ENCODE measurements at places on chromosomes 7 and 10.

DNA sequence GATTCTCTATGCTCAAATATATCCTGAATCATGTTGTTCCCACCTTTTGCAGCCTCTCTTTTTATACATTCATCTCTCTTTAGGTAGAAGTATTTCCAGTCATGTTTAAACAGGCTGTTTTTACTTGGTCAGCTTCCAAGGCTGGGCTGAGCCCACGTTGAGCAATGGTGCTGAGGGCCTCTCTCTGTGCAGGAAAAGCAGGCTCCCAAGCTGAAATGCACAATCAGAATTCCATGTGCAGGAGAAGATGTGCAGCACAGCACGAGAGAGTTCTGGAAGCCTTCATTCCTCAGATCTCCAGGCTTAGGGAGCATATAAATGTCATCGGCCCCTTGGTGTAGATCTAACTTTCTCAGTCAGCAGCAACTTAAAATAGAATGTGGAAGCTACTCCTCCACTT is 588.5 kb downstream of the TNS3 start:
- no peaks in the 10 kb centered on the region for H3K27me3 ChIP-seq
- DNase-seq: no peak
- H3K4me1 ChIP-seq: no peaks in the 10 kb centered on the region
- no peaks in the 10 kb centered on the region for H3K36me3 ChIP-seq
- H3K27ac ChIP-seq: no peak overlapping the region

DNA sequence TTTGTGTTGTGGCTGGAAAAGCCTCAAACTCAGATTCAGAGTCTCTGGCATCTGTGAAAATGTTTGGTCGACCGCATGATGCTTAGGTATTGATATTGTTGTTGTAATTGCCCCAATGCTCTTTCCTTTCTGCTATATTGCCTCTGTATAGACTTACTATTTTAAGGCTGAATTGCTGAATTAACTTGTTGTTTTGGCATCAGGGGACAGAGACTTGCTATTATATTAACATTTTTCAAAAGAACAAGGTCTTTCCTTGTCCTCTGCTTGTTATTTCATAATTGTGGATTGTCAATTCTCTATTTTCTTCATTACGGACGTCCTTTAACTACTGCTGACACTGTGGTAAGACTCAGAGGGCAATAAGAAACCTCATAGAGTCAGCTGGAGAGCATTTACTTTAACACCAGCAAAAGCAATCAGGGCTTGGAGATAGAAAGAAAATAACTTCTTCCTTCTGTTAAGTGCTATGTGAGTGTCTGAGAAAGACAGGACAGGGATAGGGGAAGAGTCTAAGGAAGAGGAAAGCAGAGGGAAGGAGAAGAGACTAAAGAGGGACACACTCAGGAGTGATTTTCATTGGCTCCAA is 17.6 kb downstream of the CPED1 start:
- H3K27me3 ChIP-seq: no peaks in the 10 kb centered on the region
- no peak overlapping the region for H3K27ac ChIP-seq
- no peak for DNase-seq
- no peaks in the 10 kb centered on the region for H3K4me1 ChIP-seq
- H3K4me3 ChIP-seq: no peak overlapping the region
- no peaks in the 10 kb centered on the region for H3K36me3 ChIP-seq

GRCh38 chr7:140079121-140079536 is 16.4 kb upstream of the PARP12 start:
- H3K36me3 ChIP-seq: no peaks in the 10 kb centered on the region
- H3K27ac ChIP-seq: no peak overlapping the region
- no peak overlapping the region for H3K4me3 ChIP-seq
- H3K27me3 ChIP-seq: no peaks in the 10 kb centered on the region

DNA sequence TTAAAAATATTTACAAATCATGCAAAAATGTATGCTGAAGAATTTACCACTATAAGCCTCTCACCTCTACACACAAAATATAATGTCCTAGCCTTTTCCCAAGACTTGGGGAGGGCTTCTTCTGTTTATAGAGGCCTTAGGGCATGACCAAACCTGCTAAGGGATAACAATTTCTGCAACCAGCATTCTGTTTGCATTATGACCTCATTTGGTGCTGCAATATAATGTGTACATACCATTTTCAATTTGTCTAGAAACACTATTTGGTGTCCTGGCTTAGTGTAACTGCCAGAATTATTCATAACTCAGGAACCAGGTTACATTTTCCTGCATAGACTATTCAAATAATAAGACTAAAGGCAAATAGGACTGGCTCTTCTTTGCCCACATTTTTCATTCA is 446.6 kb upstream of the SORCS1 start:
- DNase-seq: no peak
- no peaks in the 10 kb centered on the region for H3K4me1 ChIP-seq
- H3K27ac ChIP-seq: no peak overlapping the region
- no peaks in the 10 kb centered on the region for H3K36me3 ChIP-seq
- H3K4me3 ChIP-seq: no peak overlapping the region
- H3K27me3 ChIP-seq: no peaks in the 10 kb centered on the region

DNA sequence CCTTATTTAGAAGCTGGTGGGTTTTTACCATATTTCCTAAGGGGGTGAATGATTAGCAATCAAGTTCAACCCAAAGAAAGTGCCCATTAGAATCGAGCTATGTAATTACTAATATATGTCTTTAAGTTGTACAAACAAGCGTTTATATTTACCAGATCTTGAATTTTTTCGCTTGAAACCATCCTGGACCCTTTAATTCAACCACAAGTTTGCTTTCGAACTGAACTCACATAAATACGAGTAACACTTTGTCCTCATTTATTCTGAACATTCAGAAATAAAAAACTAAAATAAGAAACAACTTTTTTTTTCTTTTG is 1.5 kb downstream of the SRI start:
- peak overlapping the region; percentile 80 for H3K4me3 ChIP-seq
- H3K27me3 ChIP-seq: no peaks in the 10 kb centered on the region
- H3K27ac ChIP-seq: peak overlapping the region; percentile 91
- DNase-seq: no peak
- H3K36me3 ChIP-seq: peaks cover 35% of the 10 kb centered on the region
- H3K4me1 ChIP-seq: peaks cover 4% of the 10 kb centered on the region

DNA sequence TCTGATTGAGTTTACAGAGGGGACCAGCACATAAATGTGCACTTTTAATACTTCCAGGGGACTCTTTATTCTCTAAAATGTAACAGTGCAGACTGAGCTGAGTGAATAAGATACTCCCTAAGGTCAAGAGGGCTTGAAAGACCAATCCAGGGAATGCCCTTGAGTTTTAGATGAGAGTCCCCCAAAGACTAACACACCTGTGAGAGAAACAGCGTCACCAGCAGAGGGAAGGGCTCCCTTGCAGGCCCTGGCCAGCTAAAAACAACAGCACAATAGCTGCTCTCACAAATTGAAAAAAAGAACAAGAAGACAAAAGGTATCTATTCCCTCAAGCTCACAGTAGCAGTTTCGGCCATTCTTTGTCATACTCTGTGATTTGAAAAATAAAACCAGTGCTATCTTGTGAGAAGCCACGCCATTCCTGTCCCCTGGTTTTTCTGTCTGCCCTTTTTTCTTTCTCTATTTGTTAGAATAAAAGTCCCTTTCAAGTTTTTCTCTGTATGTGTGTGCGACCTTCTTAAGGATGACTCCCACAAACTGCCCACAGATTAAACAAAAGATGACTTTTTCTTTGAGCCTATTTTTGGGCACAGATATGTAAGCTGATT is 230.4 kb upstream of the BMPER start:
- DNase-seq: no peak
- H3K4me1 ChIP-seq: no peaks in the 10 kb centered on the region
- no peak overlapping the region for H3K4me3 ChIP-seq
- H3K27me3 ChIP-seq: no peaks in the 10 kb centered on the region
- no peak overlapping the region for H3K27ac ChIP-seq

GRCh38 chr7:136884492-136884891 is 16.0 kb downstream of the CHRM2 start:
- H3K36me3 ChIP-seq: no peaks in the 10 kb centered on the region
- no peaks in the 10 kb centered on the region for H3K4me1 ChIP-seq
- H3K27ac ChIP-seq: no peak overlapping the region
- no peak overlapping the region for H3K4me3 ChIP-seq
- no peak for DNase-seq

DNA sequence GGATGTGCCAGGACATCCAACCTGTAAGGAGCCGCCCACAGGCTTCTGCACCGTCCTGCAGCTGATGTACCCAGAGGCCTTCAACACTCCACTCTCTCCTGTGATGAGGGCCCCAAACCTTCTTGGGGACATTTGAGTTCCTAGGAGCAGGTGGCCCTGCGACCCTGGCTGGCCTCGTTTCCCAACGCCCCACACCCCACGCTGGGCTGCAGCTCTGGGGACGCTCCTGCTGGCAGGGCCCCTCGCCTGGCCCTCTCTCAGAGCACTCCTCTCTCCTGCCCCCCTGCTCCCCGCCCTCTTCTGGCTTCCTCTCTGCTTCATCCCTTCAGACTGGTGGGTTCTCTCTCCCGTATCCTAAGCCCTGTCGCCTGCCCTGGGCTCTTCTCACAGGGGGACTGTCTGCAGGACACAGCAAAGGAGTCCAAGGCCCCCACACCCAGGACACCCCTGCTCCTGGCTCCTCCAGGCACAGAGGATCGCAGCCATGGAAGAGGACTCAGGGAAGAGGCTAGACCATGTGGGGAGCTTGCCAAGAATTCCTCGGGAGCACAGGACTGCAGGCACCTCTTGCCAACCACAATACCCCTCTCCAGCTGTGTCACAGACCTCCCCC is 541.4 kb downstream of the TCERG1L start:
- no peak overlapping the region for H3K27ac ChIP-seq
- H3K27me3 ChIP-seq: no peaks in the 10 kb centered on the region
- no peak for DNase-seq
- H3K36me3 ChIP-seq: no peaks in the 10 kb centered on the region
- no peak overlapping the region for H3K4me3 ChIP-seq

GRCh38 chr7:139588632-139589031 is 65.1 kb downstream of the CLEC2L start:
- no peaks in the 10 kb centered on the region for H3K4me1 ChIP-seq
- no peak overlapping the region for H3K27ac ChIP-seq
- no peaks in the 10 kb centered on the region for H3K27me3 ChIP-seq
- no peak overlapping the region for H3K4me3 ChIP-seq
- peaks cover 21% of the 10 kb centered on the region for H3K36me3 ChIP-seq
- no peak for DNase-seq

DNA sequence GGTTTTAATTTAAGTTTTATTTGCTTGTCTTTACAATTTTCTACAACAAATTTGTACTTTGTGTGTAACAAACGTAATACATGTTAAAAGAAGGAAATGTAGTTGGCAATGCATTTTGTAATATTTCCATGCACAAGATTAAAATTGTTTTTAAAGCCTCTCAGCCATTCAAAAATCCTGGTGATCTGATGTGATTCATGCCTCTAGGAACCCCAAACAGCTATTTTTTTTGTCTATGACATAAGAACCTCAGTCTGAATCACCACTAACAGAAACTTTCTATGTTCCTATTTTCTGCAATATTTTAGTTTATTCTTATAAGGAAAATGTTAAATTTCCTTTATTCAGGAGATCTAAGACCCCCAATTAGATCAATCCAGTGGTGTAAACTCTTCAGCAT is 183.1 kb upstream of the YAE1 start:
- DNase-seq: no peak
- no peak overlapping the region for H3K4me3 ChIP-seq
- no peaks in the 10 kb centered on the region for H3K36me3 ChIP-seq

DNA sequence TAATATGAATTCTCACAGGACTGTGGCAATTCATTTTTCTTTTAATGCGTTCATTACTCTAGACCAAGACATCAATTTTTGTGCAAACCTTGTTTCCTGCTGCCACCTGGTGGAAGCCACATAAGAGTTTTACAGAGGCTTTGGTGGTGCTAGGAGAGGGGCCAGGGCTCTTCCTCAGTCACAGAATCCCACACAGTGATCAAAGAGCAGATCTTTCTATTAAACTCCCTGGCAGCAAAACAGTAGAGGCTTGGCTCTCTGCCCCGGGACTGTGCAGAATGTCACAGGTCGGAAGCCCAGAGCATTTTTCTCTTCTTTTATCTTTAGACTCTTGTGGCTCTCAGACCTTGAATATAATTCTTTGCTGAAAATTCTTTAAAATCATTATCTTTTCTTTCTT is 506.4 kb upstream of the C7orf33 start:
- H3K4me1 ChIP-seq: no peaks in the 10 kb centered on the region
- no peak for DNase-seq
- no peak overlapping the region for H3K27ac ChIP-seq
- H3K27me3 ChIP-seq: no peaks in the 10 kb centered on the region
- no peak overlapping the region for H3K4me3 ChIP-seq

- peaks cover 38% of the 10 kb centered on the region for H3K36me3 ChIP-seq
- no peak overlapping the region for H3K4me3 ChIP-seq
- no peak for DNase-seq
- no peaks in the 10 kb centered on the region for H3K27me3 ChIP-seq
- no peaks in the 10 kb centered on the region for H3K4me1 ChIP-seq
Observed at GRCh38 chr7:55212176-55212575, 153.0 kb upstream of the LANCL2 start.

- no peak for DNase-seq
- peaks cover 49% of the 10 kb centered on the region for H3K4me1 ChIP-seq
- H3K4me3 ChIP-seq: peak overlapping the region; percentile 24
- H3K27ac ChIP-seq: peak overlapping the region; percentile 86
- H3K36me3 ChIP-seq: no peaks in the 10 kb centered on the region
Observed at GRCh38 chr10:61942604-61943461, 41.3 kb downstream of the ARID5B start.

GRCh38 chr7:92053312-92053711 is 81.0 kb downstream of the CYP51A1 start:
- H3K27ac ChIP-seq: no peak overlapping the region
- H3K36me3 ChIP-seq: peaks cover 5% of the 10 kb centered on the region
- H3K4me3 ChIP-seq: no peak overlapping the region
- H3K4me1 ChIP-seq: no peaks in the 10 kb centered on the region
- DNase-seq: no peak

- H3K4me1 ChIP-seq: no peaks in the 10 kb centered on the region
- no peak overlapping the region for H3K27ac ChIP-seq
- H3K27me3 ChIP-seq: no peaks in the 10 kb centered on the region
Observed at GRCh38 chr10:1560535-1561192, 176.7 kb downstream of the ADARB2 start.

GRCh38 chr7:28095231-28095630 is 85.4 kb downstream of the JAZF1 start:
- no peaks in the 10 kb centered on the region for H3K27me3 ChIP-seq
- no peak overlapping the region for H3K27ac ChIP-seq
- DNase-seq: no peak
- H3K36me3 ChIP-seq: no peaks in the 10 kb centered on the region
- no peaks in the 10 kb centered on the region for H3K4me1 ChIP-seq
- no peak overlapping the region for H3K4me3 ChIP-seq

DNA sequence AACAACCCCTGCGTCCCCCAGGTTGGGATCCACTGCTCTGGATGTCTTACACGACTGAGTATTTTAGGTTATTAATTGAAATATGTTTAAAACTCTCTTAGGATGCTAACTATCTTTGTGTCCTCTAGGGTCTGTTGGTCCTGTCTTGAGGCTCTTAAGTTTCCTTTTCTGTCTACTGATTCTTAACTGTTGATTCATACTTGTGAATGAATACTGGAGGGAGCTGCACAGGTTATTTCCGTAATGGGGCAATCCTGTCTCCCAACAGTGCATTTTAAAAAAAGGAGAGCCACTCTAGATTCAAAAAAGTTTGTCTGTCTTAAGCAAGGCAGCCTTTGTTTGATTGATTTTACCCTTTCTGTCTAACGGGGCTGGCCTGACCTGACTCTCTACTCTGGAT is 237.6 kb upstream of the POM121L12 start:
- H3K27me3 ChIP-seq: no peaks in the 10 kb centered on the region
- H3K4me3 ChIP-seq: no peak overlapping the region
- no peaks in the 10 kb centered on the region for H3K4me1 ChIP-seq
